Activated CD8-positive, alpha-beta memory T cell treated with anti-CD3 and anti-CD28 coated beads, Interleukin-2, amount 50 U/mL, for 48 hours (primary cell): ENCODE measurements at places on chromosomes 13 and 19.
A peak's percentile ranks its signal among the peaks of the same experiment; 100 is the strongest.

DNA sequence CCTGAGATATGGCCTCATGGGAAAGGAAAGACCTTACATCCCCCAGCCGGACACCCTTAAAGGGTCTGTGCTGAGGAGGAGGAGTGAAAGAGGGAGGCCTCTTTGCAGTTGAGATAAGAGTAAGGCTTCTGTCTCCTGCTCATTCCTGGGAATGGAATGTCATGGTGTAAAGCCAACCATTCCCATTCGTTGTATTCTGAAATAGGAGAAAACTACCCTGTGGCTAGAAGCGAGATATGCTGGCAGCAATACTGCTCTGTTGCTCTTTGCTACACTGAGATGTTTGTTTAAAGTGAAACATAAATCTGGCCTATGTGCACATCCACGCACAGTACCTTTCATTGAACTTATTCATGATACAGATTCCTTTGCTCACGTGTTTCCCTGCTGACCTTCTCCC is 783 bp upstream of the ZNF587B start:
- no peak for DNase-seq

- DNase-seq: no peak
Measured at GRCh38 chr19:36377541-36378178, 1.3 kb downstream of the ZFP14 start.

DNA sequence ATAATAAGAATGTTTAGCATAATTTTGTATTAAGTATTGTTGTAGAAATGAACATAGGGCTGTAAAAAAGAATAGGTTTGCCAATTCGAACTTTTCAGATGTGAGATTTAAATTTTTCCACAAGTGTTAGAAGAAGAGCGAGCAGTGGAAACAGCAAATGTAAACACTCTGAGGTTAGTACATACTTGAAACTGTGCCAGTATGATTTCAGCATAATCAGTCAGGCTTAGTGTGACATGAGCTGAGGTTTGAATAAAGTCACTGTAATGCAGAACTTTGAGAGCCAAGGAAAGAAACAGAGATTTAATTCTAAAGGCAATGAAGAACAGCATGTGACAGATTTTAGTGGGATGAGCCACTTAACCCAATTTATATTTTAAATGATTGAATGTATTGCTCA is 2166.4 kb downstream of the PCDH9 start:
- no peak for DNase-seq

- no peak for DNase-seq
Measured at GRCh38 chr13:56687131-56687530, 453.6 kb upstream of the PRR20A start.

DNA sequence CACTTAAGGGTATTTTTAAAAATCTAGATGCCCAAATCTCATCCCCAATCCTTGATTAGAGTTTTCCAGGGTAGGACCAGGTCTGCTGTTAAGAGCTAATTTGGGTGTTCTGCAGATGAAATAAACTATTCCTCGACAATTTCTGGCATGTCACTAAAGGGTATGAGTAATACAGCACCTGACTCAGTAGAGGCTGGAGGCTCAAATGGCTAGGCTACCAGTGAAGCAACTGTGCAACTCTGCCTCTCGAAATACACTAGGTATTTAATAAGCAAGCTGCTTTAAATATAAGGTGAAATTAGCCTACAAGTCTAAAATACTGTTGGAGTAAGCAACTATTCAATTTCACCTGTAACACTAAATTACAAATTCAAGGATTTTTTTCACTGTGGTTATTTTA is 1.5 kb downstream of the RNF6 start:
- no peak for DNase-seq

- DNase-seq: peak; percentile 84
Measured at GRCh38 chr19:4557971-4558941, 1.2 kb downstream of the SEMA6B start.
